ENCODE measurements at places on chromosomes 1 and 21.

DNA sequence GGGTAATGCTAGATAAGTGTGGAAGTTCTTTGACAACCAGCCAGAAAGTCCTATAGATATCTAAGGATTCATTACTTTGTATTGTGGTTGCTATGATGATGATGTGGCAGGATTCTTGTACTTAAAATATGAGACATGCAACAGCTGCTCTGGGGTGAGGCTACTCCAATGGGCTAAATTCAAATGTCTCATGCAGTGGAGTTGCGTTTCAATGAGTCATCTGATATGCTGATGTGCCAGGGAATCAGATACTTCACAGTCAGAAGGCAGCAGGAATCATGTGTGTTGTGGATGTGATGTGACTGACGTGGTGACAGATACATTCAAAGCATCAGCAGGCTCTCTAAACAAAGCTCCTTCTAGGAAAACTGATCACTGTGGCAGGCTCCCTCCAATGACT lies 66.5 kb downstream of the TSEN15 start:
- DNase-seq, result no peak
- H3K36me3 ChIP-seq, result no peaks in the 10 kb centered on the region
- H3K4me1 ChIP-seq, result no peaks in the 10 kb centered on the region
- no peak overlapping the region for H3K4me3 ChIP-seq
- H3K27ac ChIP-seq, result no peak overlapping the region
- no peaks in the 10 kb centered on the region for H3K27me3 ChIP-seq

DNA sequence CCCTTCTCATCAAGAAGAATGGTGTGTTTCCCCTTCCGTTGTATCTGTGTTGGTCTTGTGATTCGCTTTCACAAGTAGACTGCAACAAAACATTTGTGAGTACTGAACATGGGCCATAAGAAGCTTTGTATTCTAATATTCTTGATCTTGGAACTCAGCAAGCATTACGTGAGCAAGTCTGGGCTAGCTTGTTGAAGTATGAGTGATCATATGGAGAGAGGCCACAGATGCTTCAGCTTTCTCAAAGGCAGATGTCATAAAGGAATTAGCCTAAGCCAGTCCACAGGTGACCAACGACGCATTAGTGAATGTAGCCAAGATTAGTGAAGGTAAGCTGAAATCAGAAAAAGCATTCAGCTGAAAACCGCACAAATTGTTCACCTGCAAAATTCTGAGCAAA lies 609.6 kb upstream of the NEGR1 start:
- no peaks in the 10 kb centered on the region for H3K27me3 ChIP-seq
- no peaks in the 10 kb centered on the region for H3K36me3 ChIP-seq
- no peaks in the 10 kb centered on the region for H3K4me1 ChIP-seq

DNA sequence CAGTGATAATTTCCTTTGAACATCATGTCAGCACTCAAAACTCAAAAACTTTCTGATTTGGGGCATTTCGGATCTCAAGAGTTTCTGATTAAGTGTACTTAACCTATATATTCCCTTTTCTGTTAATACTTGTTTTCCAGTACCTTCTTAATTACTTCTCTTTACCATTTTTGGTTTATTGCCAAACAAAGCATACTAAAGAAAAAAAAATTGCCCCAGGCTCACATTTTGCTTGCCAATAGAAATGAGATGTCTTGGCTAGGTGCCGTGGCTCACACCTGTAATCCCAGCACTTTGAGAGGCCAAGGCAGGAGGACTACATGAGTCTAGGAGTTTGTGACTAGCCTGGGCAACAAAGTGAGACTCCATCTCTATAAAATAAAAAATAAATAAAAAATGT lies 4.8 kb downstream of the PSMD4 start:
- H3K4me1 ChIP-seq, result peaks cover 10% of the 10 kb centered on the region
- H3K4me3 ChIP-seq, result no peak overlapping the region
- no peak for DNase-seq
- H3K27ac ChIP-seq, result no peak overlapping the region
- H3K36me3 ChIP-seq, result peaks cover 25% of the 10 kb centered on the region

- H3K27ac ChIP-seq, result no peak overlapping the region
- H3K36me3 ChIP-seq, result no peaks in the 10 kb centered on the region
- no peak for DNase-seq
- no peaks in the 10 kb centered on the region for H3K27me3 ChIP-seq
Observed at GRCh38 chr1:206842854-206843253, 22.6 kb upstream of the IL20 start.

- H3K27ac ChIP-seq, result peak overlapping the region; percentile 94
- no peaks in the 10 kb centered on the region for H3K36me3 ChIP-seq
- DNase-seq, result no peak
- H3K27me3 ChIP-seq, result no peaks in the 10 kb centered on the region
- peak overlapping the region; percentile 74 for H3K4me3 ChIP-seq
Observed at GRCh38 chr21:15732290-15732995, 2.7 kb downstream of the USP25 start.

- no peak for DNase-seq
- no peaks in the 10 kb centered on the region for H3K27me3 ChIP-seq
- H3K4me3 ChIP-seq, result no peak overlapping the region
- H3K4me1 ChIP-seq, result no peaks in the 10 kb centered on the region
- H3K27ac ChIP-seq, result no peak overlapping the region
Observed at GRCh38 chr1:239951511-239952140, 140.1 kb upstream of the FMN2 start.

DNA sequence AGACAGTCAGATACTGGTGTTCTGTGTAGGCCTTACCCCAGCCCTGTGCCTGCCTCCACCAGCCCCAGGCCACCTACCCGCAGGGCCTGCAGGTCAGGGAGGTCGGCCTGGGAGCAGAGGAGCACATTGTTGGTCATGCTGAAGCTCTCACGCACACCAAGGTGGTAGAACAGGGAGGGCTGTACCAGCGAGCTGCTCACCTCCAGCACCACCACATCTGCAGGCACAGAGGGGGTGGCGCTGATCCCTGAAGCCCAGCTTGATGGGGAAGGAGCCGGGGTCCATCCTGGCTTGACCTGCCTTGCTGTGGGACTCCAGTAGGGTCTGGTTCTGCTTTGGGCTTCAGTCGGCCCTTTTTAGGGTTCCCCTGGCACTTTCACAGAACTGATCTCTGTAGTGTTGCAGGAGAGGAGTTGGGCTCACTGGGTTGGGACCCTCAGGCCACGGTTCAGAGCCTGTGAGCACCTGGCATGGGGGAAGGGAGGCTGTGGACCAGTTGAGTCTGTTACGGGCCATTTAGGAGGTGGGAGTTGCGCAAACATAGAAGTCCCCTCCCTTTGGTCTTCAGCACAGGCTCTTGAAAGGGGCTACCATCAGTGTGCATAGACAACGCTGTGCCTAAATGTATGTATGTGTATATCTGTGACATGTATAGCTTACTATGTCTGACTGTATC lies 1.9 kb downstream of the MAP3K6 start:
- no peak for DNase-seq
- H3K4me1 ChIP-seq, result peaks cover 46% of the 10 kb centered on the region
- H3K4me3 ChIP-seq, result peak overlapping the region; percentile 79
- H3K27me3 ChIP-seq, result no peaks in the 10 kb centered on the region

GRCh38 chr1:181992072-181992471 lies 69.4 kb downstream of the ZNF648 start:
- no peaks in the 10 kb centered on the region for H3K4me1 ChIP-seq
- no peak for DNase-seq

GRCh38 chr1:169047074-169047473 lies 59.4 kb upstream of the ATP1B1 start:
- peaks cover 13% of the 10 kb centered on the region for H3K4me1 ChIP-seq
- no peak overlapping the region for H3K27ac ChIP-seq
- no peak for DNase-seq
- H3K27me3 ChIP-seq, result no peaks in the 10 kb centered on the region
- H3K36me3 ChIP-seq, result no peaks in the 10 kb centered on the region

Measured in lower lobe of right lung (tissue), 2 donors.